ENCODE measurements at places on chromosomes 12 and 14. TPM values are rescaled to one million over a fixed set of nuclear protein-coding genes. Genes with fewer than 3 reads are reported as not detected.
A peak's percentile ranks its signal among the peaks of the same experiment; 100 is the strongest.

- no peak for DNase-seq
These were observed 14.0 kb downstream of the ATP6V1D start for GRCh38 chr14:67345583-67345982.

DNA sequence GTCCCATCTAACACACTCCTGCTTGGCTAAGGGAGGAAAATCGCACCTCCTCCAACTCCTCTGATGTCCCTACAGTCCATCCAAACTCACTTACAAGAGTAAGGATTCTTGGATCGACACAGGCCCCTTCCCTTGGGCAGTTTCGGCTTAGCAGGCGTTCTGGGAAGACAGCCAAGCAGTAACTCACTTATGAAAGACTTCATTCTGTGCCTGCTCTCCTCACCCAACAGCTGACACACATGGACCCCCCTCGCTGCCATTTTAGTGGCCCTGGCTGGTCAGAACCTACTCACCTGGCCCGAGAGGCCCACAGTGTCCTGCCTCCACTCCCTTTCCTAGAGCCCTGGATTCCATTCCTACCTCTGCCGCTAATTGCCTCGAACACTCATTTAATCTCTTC is 52.3 kb upstream of the BCL2L14 start:
- DNase-seq: no peak

- DNase-seq: no peak
These were observed 2.1 kb downstream of the IFI27L2 start for GRCh38 chr14:94127330-94127729.

DNA sequence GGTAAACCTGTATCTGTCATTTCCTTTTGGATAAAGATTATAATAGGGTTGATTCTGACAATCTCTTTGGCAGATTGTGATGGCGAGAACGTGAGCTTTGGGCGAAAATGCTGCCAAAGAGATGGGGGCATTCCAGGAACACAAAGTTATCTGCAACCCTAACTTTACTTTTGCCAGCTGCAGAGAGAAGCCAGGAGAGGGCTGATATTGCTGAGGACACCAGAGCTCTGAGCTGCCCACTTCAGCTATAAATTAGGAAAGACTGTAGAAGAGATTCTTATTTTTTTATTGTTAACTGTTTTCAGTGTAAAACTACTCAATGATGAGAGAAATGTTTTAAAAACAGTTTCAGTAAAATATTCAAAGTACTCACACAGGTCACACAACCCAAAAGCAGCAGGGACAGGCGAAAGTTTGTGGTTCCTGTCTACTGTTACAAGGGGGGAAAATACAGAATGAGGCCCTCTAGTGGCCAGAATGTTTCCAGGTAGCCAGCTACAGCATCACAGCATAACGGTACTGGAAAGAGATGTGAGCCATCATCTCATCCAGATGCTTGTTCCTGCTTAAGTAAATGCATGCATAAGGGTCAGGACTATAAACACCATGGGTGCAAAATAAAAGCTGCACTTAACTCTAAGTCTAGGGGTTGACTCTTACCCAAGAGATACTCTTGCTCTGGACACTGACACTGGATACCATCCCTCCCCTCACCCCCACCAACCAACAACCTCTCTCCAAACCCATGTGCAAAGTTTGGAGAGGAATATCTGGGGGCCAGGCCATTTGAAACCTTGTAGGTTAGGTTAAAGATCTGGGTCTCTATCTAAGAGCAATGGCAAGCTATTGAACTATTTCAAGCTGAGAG is 498.4 kb downstream of the RMST start:
- peak; percentile 29 for DNase-seq

GRCh38 chr12:46459111-46459510 is 86.5 kb upstream of the SLC38A2 start:
- no peak for DNase-seq

GRCh38 chr12:89156862-89157262 is 195.4 kb downstream of the DUSP6 start:
- no peak for DNase-seq

GRCh38 chr12:105253866-105254513 is 18.0 kb upstream of the APPL2 start:
- DNase-seq: no peak

DNA sequence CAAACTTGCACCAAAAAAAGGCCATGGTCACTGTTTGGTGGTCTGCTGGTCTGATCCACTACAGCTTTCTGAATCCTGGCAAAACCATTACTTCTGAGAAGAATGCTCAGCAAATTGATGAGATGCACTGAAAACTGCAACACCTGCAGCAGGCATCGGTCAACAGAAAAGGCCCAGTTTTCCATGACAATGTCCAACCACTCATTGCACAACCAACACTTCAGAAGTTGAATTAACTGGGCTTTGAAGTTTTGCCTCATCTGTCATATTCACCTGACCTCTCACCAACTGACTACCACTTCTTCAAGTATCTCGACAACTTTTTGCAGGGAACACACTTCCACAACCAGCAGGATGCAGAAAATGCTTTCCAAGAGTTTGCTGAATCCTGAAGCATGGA is 7.0 kb upstream of the DHRS2 start:
- no peak for DNase-seq

DNA sequence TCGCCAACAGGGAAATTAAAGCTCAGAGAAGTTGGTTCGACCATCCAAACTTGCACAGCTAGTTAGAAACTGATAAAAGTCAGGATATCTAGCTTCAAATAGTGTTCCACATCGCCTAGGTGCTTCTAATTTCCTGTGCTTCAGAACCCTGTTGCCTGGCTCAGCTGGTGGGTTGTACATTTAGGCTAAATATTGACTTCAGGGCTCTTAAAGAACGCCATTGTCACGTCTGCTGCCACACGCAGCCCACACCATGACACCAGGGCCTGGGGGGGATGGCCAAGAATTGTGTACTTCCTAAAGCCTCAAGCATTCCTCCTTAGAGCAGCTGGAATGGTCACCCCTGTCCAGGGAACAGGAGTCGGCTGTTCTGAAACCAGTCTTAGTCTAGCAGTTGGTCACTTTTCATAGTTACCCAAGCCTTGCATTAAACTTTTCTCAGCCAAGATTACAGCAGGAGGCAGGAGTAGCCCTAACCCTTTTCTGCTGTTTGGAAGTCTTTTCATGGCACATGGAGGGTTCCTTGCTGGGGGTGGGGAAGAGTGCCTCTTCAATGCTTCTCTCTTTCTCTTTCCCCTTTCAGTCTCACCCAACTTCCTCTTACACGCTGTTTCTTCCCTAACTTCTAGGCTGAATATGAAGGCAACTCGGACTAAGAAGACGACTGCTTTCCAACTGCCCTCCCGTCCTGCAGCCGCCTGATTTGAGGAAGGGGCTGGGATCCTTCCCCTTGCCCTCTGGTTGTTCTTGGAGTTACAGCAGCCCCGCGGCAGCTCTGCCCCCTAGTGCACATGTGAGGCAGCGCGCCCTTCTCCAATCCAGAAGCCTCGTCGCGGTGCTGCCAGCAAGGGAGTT is 17.1 kb downstream of the FOS start:
- peak; percentile 93 for DNase-seq

- no peak for DNase-seq
These were observed 1865.6 kb upstream of the FLRT2 start for GRCh38 chr14:83664389-83664788.

DNA sequence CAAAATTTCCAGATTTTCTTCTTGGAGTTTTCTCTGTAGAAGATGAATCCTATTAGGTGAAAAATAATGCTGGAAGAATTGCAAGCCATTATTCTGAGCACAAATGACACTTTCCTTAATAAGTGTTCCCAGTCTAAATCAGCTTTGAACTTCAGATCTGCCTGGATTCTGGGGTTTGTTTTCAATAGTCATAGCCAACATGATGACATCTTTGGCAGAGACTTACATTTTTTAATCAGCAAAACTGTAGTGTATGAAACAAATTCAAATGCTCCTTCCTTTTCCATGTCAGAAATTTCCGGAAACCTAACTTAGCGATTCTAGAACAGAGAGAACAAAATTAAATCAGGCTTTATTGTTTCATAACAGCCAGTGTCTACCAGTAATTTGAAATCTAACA is 88.5 kb downstream of the TSPAN8 start:
- no peak for DNase-seq

- DNase-seq: no peak
These were observed 7.5 kb downstream of the CCDC88C start for GRCh38 chr14:91409928-91410718.

- no peak for DNase-seq
These were observed 8.9 kb downstream of the GPR65 start for GRCh38 chr14:88013750-88014349.

DNA sequence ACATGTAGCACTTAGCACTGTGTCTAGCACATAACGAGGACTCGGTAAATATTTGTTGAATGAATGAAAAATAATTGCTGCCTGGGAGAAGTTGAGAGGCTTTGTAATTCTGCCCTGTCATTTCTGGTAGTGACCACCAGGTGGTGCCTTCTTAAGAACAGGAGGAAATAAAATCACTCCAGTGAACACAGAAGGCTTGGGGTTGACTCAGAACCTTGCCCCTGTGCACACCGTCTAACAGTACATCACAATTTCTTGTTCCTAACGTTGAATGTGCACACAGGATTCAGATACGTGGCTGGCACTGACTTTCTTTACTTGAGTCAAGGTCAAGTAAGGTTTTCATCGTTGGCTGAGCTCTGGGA is 91.8 kb downstream of the RGS6 start:
- DNase-seq: no peak

- DNase-seq: no peak
These were observed 161.7 kb downstream of the CAND1 start for GRCh38 chr12:67430708-67431335.

DNA sequence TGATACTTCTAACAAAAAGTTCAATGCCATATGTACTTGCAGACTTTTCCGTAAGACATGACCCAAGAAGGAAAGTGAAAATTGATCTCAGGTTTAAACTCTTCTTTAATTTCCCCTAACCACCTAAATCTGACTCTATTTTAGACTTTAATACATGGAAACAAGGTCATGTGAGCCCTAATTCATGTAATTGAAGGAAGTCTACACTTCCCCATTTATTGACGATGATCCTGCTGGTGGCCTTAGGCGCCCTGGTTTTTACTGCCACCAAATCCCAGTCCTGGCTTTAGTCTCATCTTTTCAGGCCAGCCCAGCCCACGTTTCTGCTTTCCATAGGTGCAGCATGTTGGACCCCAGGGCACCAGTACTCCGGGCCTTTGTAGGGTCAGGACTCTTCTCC is 157.9 kb downstream of the PELI2 start:
- no peak for DNase-seq

DNA sequence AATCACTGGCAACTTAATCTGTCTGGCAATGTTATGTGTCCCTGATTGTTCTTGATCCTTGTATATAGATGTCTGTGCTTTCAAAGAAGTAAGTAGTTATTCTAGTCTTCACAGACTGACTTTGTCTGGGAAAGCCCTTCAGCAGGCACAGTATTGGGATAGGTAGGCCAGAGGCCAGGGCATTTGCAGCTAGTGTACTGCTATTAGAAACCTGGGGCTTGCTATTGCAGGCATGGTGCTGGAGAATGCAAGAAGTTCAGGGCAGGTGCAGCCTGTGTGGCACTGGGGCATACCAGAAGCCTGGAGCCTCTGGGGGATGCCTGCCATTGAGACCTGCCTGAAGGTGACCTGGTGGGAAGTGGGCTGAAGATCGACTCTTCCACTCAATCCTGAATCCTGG is 96.3 kb downstream of the TMTC3 start:
- no peak for DNase-seq

GRCh38 chr14:101891471-101891870 is 72.9 kb upstream of the DYNC1H1 start:
- DNase-seq: peak; percentile 51

DNA sequence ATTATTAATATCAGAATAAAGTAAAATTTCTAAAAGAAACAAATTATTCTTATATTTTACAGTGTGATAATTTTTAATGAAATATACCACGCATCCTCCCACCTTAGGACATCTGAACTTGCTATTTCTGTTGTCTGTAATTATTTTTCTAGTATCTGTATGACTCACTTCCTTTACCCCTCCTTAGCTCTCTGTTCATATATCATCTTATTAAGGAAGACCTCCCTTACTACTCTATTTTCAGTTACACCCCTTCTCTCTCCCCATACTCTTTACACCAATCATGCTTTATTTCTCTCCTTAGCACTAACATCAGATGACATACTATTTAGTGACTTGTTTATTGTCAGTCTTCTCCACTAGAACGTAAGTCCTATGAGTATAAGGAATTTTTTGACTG is 34.2 kb upstream of the C12orf50 start:
- no peak for DNase-seq

- no peak for DNase-seq
These were observed 384 bp upstream of the SMUG1 start for GRCh38 chr12:54189198-54189539.

- no peak for DNase-seq
These were observed 380.3 kb downstream of the CCER1 start for GRCh38 chr12:90574676-90575075.

DNA sequence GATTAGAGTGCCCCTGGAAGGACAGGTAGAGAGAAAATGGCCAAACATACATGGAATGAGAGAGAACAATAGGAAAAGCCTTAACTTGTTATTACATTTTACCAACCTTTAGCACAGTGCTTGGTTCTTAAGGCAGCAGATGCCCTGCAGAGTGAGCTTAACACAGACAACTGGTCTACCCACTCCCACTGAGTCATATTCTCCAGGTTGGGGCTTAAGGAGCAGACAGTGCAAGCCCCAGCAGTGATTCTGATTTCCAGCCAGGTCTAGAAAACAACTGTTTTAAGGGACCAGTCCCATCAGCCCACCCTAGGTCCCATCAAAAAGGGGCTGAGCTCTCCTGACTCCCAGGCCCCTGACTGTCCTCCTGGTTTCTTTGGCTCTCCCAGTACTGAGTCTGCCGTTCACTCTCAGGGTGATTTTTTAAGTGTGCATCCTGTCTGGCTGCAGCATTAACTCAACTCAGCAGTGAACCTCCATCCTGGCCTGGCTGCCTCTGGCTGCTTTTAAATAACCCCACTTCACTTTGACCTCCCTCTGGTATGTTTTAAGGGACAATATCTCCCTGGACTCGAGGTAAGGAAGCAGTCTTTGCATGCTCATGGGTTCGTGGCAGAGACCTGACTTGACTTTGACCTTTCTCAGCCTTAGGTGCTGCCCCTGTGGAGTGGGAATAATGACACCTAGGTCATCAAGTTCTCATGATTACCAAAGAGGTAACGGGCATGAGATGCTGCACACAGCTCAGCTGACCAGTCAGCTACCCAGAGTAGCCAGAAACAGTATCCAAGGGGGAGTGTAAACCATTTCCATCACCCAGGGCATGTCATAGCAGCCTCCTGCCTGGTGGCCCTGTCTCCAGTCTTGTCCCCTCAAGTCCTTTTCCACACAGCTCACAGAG is 210.7 kb upstream of the PWP1 start:
- no peak for DNase-seq

- DNase-seq: no peak
These were observed 33.1 kb upstream of the FBXO34 start for GRCh38 chr14:55238019-55238680.

The KRT86 gene
- not detected for total RNA-seq

The MSRB3 gene
- total RNA-seq: 76.3 TPM

The RASSF9 gene
- total RNA-seq: 7.6 TPM

The PAH gene
- not detected for total RNA-seq

The KRT81 gene
- total RNA-seq: 0.57 TPM

The LMO3 gene
- 100 TPM for total RNA-seq

The CCDC196 gene
- total RNA-seq: not detected

The LRTM2 gene
- not detected for total RNA-seq

The RFLNA gene
- total RNA-seq: not detected
